NCI-H1930 (cell line): ENCODE measurements at places on chromosomes 4 and X.

DNA sequence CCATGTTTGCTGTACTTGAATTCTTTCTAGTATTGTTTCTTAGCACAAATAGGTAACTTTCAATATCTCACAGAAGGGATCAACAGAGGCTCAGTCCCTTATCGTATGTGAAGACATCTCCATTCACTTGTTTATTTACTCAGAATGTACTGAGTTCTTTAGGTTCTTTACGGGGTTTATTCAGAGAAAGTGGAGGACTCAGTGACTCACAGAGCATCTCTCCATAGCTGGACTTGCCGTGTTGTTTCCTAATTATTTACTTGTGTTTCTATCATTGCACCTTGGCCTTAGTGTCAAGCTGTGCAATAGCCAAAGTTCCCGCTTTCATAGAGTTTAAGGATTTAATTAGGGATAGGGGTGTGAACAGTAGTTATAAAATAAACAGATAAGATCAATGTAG lies 57.1 kb downstream of the RHOH start:
- no peak for DNase-seq

DNA sequence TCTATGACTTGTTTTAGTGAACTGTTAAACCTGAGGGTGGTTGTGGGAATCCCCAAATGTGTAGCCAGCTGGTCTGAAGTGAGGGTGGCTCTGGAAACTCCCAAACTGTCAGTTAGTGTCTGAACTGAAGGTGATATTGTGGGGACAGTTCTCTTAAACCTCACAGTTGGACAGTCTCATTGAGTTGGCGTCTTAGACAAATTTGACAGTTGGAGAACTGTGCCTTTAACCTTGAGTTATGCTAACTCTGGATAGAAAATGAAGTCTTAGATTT lies 20.7 kb upstream of the CTSO start:
- DNase-seq = no peak

- no peak for DNase-seq
Measured at GRCh38 chrX:123743312-123743711, 10.5 kb upstream of the THOC2 start.

DNA sequence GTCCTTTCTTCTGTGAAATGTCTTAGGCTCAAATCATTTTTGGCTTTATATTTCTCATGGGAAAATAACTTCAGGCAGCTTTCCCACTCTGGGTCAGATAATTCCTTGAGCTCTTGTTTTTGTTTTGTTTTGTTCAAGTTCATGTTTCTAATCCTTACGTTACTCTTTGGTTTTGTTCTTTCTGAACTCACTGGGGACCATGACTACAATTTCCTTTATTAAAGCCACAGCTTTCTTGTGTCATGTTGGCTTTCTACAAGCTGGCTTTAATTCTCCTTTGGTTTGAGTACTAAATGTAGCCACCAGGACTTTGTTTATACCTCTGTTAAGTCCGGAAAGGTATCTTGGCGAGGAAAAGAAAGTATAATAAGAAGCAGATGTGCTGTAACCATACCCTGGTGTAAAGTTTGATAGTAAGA lies 30.8 kb upstream of the ANXA3 start:
- DNase-seq = no peak

DNA sequence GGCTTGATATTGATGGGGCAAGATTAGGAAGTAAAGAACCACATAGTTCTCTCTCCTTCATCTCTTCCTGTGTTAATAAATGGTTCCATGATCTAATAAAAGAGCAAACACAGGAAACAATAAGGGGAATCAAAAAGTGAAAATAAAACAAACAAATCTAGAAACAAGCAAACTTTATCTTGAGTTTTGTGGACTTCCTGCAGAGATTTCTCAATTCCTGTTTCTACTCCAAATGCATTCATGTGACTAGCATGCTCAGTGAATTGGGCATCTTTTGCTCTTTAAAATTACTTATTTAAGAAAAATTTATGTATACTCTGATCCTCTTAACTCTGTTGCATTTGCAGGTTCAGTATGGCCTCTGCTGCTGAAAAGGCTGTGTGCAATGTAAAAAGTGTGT lies 682.0 kb downstream of the KCTD8 start:
- no peak for DNase-seq
